HT-29 (cell line): ENCODE measurements at places on chromosomes 1 and 21. TPM values are rescaled to one million over a fixed set of nuclear protein-coding genes. Genes with fewer than 3 reads are reported as not detected.

DNA sequence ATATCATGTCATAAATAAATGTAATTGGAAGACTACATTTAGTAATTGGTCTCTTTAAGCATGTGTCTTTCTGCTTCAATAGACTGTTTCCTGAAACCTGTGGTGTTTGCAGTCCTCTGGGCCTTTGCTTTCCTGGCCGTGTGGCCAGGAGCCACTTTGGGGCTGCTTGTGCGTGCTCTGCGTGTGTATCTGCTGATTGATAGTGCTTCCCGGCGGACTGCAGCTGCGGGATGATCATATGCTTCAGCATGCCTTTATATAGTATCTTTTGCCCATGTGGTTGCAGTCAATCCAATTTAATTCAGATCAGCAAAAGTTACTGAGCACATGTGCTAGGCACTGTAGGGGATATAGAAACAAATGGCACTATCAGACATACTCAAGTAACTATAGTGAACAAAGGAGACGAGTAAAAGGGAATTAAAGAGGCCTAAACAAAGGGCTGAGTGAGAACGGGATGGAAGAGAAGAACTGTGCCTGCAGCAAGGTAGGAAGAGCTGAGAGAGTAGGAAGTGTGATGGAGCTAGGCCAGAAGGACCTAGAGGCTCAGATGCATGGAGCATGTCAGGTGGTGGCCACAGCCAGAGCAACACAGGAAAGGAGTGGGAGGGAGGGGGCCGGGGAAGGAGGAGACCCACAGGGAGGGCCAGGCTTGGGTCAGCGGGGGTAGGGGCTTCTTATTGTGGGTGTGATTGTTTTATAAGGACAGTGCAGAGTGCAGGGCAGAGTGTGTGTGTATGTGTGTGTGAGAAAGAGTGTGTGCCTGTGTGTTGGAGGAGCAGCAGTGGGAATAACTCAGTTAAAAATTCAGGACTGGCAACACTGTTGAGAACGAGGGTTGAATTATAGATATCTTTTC lies 27.2 kb upstream of the TTF2 start:
- no peak for DNase-seq

DNA sequence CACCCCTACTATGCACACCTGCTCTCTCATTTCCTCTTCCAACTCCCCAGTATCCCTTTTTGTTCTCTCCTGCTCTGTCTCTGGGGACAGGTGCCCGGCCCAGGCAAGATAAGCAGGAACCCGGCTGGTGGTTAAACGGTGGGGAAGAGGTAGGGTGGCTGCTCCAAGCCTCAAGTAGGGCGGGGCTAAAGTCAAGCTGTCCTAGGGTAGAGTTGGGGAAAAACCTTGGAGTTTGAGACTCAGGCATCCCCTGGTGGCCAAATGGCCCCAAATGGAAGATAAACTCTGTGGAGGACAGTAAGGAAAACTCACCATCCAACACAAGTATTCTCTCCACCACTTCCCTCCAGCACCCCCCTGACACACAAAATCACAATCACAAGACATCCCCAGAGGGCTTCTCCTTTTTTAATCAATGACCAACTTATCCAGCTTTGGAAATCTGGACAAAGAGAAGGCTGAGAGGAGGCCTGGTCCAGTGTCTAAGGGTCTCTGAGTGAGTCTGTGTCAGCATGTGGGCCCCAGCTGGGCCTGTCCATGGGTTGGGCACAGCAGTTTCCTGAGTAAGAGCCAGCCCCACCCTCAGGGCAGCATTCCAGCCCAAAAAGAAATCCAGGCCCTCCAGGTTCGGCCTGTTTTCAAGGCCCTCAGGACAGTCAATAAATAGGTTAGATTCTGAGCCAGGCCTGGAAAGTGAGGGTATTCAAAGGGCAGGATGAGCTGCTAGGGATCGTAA lies 9.8 kb downstream of the POMGNT1 start:
- peak; percentile 56 for DNase-seq

- peak; percentile 7 for DNase-seq
These were observed 94.8 kb upstream of the KIAA0040 start for GRCh38 chr1:175287377-175287776.

GRCh38 chr21:17393413-17393812 lies 119.4 kb upstream of the CXADR start:
- DNase-seq: no peak

DNA sequence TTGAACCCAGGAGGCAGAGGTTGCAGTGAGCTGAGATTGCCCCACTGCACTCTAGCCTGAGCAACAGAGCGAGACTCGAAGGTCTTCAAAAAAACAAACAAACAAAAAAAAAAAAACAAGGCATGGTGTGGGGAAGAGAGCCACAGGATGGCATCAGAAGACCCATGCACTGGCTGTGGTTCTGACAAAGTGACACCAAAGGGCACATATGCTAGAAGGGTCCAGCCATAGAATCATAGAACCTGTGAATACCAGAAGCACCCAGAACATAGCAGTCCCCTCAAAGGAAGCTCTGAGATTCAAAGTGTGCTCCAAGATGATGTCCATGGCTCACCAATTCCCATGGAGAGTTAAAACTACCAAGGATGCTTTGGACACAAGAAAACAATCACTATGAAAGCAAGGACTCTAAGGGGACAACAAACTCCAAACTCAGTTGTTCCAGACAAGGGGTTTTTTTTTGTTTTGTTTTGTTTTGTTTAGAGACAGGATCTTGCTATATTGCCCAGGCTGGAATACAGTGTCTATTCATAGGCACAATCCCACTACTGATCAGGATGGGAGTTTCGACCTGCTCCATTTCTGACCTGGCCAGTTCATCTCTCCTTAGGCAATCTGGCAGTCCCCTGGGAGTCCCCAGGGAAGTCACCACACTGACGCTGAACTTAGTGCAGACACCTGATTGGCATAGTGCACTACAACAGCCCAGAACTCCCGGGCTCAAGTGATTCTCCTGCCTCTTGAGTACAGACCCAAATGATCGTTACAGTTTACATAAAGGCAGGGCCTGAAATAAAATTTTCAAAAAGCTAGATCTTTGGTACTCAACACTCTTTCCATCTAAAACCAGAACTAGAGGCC lies 56.4 kb downstream of the TGFBR3 start:
- DNase-seq: no peak

The SPATA17 gene
- total RNA-seq: 0.05 and 1.6 TPM in 2 replicates

- no peak for DNase-seq
These were observed 41.2 kb downstream of the TRIM11 start for GRCh38 chr1:228365271-228366061.

DNA sequence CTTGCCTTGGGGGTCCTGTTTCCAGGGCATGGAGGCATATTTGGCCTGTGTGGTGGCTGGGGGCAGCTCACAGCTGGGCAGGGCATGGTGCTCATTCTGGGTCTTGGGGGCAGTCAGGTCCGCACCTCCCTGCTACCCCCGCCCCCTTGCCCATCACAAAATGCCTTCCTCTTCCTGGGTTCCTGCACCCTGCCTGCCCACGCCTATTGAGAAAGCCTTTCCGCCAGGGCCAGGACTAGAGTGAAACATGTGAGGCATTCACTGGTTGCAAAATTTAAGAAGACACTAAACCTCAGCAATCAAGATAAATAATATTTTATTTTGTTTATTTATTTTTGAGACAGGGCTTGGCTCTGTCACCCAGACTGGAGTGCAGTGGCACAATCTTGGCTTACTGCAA lies 19.7 kb downstream of the PTAFR start:
- no peak for DNase-seq

The MFSD2A gene
- 13.7 and 15.4 TPM in 2 replicates for total RNA-seq

GRCh38 chr1:119547306-119547705 lies 40.3 kb downstream of the HSD3B1 start:
- DNase-seq: no peak

- DNase-seq: no peak
These were observed 64.8 kb upstream of the BACH1 start for GRCh38 chr21:29233611-29234540.

GRCh38 chr1:172821609-172822274 lies 162.8 kb downstream of the FASLG start:
- DNase-seq: no peak

The CCDC27 gene
- not detected in 2 replicates for total RNA-seq

The GPR61 gene
- 0.18 TPM in 1 of 2 replicates, not detected in the other for total RNA-seq

GRCh38 chr21:32425628-32426027 lies 13.1 kb downstream of the EVA1C start:
- no peak for DNase-seq

DNA sequence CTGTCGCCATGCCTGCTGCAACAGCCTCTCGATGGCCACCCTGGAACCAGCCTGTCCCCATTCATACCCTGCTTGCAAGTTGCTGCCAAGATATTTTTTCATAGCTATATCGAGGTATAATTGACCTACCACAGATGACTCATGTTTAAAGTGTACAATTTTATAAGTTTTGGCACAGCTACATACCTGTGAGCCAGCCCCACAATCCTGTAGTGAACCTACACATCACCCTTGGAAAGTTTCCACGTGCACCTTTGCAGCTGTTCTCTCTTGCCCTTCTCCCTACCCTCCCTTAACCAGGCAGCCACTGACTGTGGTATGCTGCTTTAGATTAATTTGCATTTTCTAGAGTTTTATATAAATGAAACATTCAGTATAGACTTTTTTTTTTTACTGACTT lies 23.0 kb upstream of the KCNJ6 start:
- DNase-seq: peak; percentile 73

DNA sequence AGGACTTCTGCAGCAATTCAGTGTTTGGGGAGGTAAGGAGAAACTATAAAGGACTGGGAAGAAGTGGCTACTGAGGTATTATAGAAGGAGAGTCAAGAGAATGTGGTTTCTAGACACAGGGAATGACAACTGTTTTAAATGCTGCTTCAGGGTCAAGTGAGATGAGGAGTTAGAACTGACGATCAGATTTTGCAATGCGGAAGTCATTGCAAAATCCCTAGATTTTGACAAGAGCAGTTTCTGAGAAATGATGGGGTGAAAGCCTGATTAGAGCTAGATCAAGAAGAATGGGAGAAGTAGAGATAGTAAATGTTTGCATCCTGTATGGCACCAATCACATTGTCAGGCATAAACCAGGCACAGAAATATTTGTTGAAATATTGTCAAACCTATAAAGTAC lies 4.7 kb upstream of the TSNAX start:
- DNase-seq: no peak

The KRTAP6-1 gene
- total RNA-seq: not detected in 2 replicates

DNA sequence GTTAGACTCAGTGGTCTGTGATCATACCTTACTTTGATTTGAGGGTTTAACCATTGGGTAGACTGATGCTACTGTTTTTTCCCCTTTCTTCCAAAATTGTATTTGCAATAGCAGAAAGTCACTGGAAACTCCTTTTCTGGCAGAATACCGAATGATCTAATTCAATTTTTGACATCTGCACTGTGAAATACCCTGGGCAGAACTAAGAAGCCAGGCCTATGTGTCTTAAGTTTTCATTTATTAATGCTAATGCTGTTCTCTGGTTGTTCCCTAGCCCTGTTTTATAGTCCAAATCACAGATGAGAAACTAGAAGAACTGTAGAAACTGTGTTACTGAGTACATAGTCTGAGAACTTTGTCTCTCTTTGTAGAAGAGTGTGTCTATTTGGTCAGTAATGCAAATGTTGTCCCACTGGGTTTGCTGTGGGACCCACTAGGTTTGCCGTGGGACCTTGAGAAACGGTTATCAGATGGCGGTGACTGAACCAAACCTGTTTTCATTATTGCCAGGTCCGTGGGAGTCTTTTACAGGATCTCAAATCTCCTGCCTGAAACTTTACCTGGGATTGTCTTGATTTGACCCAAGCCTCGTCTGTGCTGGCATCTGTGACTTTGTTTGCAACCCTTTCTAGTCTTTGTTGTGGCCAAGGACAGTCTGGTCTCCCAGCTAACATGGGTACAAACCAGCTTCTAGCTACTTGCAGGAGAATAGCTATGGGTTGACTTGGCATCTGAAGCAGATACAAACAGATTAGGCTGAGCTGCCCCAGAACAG lies 41.4 kb downstream of the PEX14 start:
- DNase-seq: no peak

The HIVEP3 gene
- 1.1 and 2.4 TPM in 2 replicates for total RNA-seq
